ENCODE measurements at places on chromosomes 7 and 10.
A peak's percentile ranks its signal among the peaks of the same experiment; 100 is the strongest.

GRCh38 chr7:74138334-74138867 is 35.8 kb upstream of the EIF4H start:
- no peak for DNase-seq

- DNase-seq: no peak
Measured at GRCh38 chr7:155660758-155661093, 16.3 kb downstream of the RBM33 start.

GRCh38 chr7:149850007-149850594 is 11.9 kb downstream of the ZNF862 start:
- DNase-seq: no peak

- no peak for DNase-seq
Measured at GRCh38 chr7:151066273-151066974, 7.0 kb downstream of the SLC4A2 start.

DNA sequence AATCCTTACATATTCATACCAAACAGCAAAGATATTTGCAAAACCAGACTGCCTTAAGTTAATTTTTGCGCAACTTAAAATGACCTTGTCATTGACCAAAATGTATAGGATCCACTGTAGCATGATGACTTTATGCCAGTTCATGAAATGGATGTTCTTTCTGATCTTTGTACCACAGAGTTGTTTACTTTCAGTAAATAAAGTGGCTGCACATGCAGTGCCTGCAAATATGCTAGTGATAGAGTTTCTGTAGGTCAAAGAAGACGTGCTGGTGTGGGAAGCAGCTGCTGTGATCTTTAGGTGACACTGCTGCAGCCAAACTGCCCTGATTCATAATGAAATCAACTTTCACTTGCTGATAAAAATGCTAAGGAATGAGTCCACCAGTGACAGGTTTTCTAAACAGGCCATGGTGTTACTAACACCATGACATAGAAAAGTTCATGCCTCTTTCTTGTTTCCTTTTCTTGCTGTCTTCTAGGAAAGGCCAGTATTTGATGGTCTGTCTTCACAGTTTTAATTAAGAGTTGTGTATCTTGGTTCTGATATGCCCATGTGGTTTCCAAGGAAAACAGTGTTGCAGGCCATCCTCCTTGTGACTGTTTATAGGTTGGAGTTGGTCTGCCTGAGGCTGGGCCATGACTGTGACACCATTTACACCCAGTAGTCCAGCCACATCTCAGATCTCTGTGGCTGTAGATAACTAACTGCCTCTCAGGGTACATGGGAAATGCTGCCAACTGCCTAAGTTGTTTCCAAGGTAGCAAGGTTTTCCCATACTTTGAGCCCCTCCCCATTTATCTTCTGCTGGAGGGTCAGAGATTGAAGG is 62.5 kb downstream of the INSYN2A start:
- peak; percentile 17 for DNase-seq

- DNase-seq: no peak
Measured at GRCh38 chr10:43138757-43139241, 554 bp downstream of the CSGALNACT2 start.

DNA sequence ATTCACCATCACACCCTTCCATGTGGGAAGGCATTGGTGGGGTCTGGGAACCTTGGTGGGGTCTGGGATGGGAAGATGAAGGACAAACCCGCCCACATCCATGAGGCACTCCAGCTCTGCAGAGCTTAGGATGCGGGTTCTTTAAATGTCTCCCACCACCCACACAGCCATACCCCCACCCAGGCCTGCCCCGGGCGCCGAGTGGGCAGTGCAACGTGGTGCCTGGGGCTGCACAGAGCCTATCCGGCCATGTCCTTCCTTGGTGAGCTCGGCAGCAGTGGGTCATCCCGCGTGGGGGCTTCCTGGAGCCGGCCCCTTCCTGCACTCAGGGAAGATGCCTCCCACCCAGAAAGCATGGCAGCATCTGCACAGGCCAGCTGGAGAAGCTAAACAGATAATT is 163.5 kb upstream of the TCERG1L start:
- DNase-seq: no peak

Data from HuH-7 (cell line).